NCI-H460 (cell line): ENCODE measurements at places on chromosomes 6 and 20. TPM values are rescaled to one million over a fixed set of nuclear protein-coding genes. Genes with fewer than 3 reads are reported as not detected.

- DNase-seq = no peak
Observed at GRCh38 chr6:20919677-20920385, 385.6 kb downstream of the CDKAL1 start.

DNA sequence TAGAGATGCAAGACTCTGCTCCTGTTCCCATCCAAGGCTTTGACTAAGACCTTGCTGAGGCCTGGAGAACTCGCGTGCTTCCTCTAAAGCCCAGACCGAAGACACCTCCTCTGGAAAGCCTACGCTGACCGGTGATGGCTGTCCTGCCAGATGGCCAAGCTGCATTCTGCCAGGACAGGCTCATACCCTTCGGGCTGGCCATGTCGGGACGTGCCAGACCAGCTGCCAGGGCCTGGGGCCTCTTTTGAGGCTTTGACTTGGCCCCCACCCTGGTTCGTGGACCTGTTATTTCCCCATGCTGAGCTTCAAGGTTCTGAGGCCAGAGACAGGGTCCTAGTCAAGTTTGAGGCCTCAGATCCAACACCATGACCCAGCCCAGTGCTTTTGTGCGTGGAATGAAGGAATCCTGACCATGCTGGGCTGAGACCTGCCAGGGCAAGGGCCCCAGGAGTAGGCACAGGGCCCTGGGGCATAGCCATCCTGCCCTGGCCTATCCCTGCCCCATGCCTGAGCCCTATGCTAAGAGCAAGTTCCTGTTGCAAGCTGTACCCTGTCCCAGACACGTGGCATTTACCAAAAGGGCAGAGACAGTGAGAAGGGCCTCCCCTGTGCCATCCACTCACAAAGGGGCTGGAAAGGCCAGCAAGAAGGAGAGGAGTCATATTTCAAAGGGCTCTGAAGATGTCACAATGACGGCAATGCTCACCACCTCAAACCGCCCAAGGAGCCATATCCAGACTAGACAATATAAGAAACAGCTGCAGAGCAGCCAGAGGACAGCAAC, 42.8 kb downstream of the MRPL14 start:
- peak; percentile 52 for DNase-seq

DNA sequence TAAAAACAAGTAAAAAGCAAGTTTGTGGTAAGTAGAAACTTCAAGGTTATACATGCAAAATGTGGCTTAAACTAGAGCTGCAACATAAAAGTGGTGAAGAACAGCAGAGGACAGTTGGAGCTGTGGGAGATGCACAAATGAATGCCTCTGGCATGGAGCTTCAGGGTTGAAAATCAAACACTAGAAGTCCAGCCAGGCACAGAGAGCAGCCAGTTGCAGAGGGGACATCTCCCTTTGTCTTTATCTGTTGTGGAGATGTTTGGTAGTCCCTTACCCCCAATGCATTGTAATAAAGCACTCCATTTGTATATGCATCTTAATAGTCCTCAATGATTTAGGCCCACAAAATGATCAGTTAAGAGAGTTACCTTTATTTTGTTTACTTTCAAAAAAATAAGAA, 73.1 kb upstream of the C20orf144 start:
- DNase-seq = no peak

DNA sequence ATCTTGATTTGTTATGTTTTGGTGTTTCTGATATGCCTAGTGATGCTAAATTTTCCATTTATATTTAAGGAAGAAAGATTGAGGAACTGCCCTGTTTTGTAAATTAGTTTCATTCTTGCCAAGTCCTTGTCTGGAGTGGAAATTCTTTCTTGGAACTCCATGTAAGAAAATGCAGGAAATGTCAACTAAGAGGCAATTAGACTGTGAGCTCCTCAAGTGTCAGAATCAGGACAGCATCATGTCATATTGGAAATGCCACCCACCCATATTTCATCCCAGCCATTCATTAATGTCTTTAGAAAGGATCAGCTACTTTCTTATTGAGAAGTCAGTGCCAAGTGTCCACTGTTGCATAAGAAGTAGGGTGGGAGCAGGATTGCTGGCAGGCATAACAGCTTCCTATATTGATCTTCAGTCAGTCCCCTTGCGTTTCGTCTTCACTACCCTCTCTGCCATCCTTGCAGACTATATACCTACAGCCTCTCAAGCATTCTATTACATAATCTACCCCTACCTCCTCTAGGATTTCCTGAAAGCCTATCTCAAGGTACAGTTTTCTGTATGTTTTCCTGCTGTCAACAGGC, 42.4 kb downstream of the HAO1 start:
- no peak for DNase-seq

DNA sequence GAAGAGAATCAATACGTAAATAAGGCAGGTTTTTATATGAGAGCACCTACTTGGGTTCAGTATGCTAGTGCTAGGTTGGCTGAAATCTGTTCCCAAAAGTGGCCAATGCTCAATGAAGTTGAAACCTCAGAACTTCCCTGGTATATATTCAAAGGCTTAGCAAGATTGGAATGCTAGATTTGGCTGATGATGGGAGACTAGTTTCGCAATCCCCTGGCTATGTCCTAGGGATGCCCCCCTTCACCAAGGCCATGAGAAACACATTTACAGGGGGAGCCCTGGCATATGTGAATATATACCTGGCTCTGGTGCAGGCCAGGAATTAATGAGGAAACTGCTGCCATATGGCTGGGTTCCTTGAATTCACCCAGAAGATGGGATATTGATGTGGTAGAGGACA, 142.4 kb upstream of the C6orf118 start:
- no peak for DNase-seq

The C20orf144 gene
- total RNA-seq = not detected in 2 replicates

GRCh38 chr6:145569140-145569539, 166.2 kb downstream of the EPM2A start:
- no peak for DNase-seq

- no peak for DNase-seq
Observed at GRCh38 chr6:28953585-28954258, 29.9 kb upstream of the TRIM27 start.

- DNase-seq = no peak
Observed at GRCh38 chr6:44224965-44225305, 1.5 kb downstream of the SLC29A1 start.

The RAB44 gene
- total RNA-seq = not detected in 2 replicates

DNA sequence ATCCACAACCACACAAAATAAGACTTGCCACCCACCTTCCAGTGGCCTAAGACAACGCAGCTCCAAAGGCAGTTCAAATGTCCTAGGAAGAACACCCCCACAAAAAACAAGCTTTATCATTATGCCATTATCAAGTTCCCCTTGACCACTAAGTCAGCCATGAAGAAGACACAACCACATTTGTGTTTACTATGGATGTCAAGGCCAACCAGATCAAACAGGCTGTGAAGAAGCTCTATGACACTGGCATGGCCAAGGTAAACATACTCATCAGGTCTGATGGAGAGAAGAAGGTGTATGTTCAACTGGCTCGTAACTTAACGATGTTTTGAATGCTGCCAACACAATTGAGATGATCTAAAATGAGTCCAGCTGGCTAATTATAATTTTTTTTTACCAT, 26.1 kb downstream of the SEC63 start:
- no peak for DNase-seq

The IL17A gene
- total RNA-seq = not detected in 2 replicates

The BEND3 gene
- total RNA-seq = 3.0 TPM in 2 replicates

DNA sequence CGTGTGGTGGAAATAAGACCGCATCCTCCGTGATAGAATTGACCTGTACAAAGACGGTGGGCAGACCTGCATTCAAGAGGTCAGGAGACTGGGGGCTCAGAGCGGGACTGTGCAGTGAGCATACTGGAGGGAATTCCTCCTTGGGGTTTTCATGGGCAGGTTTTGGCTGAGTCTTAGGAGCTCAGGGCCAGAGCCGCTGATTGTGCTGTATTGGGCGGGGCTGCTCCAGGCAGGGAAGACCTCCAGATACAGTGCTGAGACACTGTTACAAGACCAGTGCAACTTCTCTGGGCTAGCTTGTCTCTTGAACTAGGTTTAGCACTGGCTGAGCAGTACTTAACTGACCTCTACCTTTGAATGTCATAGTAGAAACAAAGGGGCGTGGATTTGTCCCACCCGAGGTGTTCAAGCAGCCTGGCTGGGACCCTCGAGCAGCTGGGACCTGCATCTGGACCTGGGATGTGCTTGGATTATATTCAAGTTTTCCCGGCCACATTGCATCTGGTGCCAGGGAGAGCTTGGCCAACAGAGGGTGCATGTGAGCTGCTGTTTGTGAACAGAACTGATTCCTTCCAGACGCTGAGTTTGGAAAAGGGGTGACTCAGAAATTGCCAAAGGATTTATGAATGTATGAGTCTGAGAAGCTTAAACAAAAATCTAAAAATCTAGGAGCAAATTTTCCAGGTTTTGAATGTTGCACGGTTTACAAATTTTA, 33.4 kb upstream of the SLC22A1 start:
- DNase-seq = peak; percentile 33

GRCh38 chr6:142152746-142153145, 5.7 kb downstream of the VTA1 start:
- DNase-seq = no peak

DNA sequence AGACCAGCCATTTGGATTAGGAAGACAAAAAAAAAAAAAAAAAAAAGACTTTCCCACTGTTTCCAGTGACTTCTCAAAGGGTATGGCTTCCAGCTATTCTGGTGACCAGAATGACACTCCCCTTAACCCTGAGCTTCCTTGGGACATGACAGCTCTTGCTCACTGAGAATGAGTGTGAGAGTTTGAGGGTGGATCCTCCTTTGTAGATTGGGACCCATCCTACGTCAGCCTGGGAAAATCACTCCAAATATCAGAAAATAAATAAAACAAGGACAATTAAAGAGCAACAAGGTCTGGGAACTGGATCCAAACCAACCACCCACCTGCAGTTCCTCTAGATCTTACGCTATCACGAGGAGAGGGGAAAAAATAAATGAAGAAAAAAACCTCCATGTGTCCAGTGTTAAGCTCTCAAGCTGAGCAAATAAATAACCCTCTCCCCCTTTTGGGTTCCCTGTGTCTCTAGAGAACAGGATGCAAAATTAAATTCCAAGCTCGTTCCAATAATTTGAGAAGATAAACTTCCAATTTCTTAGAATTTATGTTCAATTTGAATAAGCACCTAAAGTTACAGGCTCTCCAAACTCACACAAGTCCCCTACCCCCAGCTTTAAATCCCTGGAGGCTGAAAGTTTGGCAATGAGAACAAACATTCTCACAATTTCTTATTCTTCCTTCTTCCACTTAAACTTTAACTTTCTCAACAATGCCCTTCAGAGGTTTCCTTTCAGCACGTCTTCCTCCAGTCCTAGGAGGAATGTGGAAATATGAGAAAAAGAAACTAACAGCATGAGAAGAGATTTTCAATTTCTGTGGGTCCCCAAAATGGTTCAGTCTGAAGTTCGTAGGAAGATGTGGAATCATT, 170.2 kb downstream of the MTFR2 start:
- no peak for DNase-seq

The BTBD9 gene
- total RNA-seq = 4.5 and 4.9 TPM in 2 replicates

The MTFR2 gene
- 5.7 and 6.0 TPM in 2 replicates for total RNA-seq

GRCh38 chr20:23366384-23366783, 4.4 kb downstream of the GZF1 start:
- no peak for DNase-seq

GRCh38 chr6:166598441-166599138, 12.1 kb upstream of the RAMACL start:
- no peak for DNase-seq

- DNase-seq = no peak
Observed at GRCh38 chr6:15062516-15063252, 183.2 kb upstream of the JARID2 start.

DNA sequence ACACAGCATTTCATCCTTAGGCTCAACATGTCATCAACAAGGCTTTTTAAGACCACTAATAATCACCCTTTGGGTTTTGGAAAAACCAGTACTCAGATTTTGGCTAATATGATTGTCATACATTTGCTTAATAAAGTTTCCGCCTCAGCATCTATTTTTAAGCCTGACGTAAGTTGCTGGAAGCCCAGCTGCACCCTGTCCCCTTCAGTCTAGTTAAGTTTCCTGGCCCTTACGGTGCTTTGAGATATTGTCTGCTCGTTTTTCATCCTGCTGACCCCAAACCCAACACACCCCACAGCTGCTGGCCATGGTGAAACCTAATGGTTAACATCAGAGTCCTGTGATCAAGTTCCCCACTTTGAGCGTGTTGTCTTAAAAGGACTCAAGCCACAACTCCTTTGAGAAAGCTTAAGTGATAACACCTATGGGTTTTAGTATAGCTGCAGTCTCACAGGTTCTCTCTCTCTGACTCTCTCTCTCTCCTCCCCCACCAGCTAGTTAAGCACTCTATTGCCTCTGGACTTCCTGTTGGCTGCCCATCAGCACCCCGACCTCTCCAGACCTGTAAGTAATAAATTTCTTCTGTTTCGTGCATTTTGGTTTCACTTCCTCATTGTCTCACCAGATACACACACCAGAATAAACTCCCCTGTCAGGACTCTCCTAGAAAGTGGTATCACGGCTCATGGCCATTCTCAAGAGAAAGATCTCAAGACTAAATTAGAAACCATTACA, 802.0 kb downstream of the C6orf118 start:
- DNase-seq = no peak

DNA sequence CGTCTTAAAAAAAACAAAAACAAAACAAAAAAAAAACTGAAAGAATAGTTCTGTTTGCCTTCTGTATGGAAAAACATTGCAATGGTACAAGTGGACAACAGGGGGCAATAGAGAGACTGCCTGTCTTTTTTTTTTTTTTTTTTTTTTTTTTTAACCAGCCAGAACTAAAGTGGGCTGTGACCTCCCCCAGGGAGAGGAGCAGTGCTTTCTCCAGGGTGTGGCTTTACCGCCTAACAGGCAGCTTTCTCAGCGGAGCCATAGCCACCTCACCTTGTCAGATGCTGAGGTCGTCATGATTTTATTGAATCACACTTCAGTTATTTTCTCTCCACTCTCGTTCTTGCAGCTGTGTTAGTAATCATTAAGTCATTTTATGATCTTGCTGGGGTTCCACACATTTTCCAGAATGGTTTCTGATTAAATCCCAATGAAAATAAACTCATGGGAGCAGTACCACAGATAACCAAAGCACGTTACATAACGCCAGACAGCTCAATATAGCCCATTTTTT, 78.4 kb downstream of the GMPR start:
- DNase-seq = peak; percentile 18

The MYCT1 gene
- total RNA-seq = 0.14 TPM in 1 of 2 replicates, not detected in the other

The TP53TG5 gene
- total RNA-seq = not detected in 2 replicates
